Stimulated activated CD8-positive, alpha-beta memory T cell treated with anti-CD3 and anti-CD28 coated beads, Interleukin-4, amount 100 ng/mL, for 1 hour (primary cell): ENCODE measurements at places on chromosomes 2 and 18.

DNA sequence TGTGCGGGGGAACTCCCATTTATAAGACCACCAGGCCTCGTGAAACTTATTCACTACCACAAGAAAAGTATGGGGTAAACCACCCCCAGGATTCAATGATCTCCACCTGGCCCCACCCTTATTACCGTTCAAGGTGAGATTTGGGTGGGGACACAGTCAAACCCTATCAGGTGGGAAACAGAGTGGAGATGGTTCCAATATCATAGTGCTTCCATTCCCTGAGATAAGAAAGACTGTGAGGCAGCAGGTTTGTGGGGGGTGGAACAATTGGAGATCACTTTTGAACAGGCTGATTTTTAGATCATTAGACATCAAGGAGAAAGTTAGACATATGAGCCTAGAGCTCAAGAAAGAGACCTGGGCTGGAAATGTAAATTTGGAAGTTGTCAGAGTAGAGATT, 39.3 kb downstream of the GKN2 start:
- no peak for DNase-seq

GRCh38 chr18:76394780-76395476, 100.1 kb downstream of the ZNF516 start:
- DNase-seq: no peak

- no peak for DNase-seq
Observed at GRCh38 chr2:5668682-5669250, 23.4 kb upstream of the SOX11 start.

GRCh38 chr2:134457353-134457752, 203.5 kb downstream of the MGAT5 start:
- no peak for DNase-seq

DNA sequence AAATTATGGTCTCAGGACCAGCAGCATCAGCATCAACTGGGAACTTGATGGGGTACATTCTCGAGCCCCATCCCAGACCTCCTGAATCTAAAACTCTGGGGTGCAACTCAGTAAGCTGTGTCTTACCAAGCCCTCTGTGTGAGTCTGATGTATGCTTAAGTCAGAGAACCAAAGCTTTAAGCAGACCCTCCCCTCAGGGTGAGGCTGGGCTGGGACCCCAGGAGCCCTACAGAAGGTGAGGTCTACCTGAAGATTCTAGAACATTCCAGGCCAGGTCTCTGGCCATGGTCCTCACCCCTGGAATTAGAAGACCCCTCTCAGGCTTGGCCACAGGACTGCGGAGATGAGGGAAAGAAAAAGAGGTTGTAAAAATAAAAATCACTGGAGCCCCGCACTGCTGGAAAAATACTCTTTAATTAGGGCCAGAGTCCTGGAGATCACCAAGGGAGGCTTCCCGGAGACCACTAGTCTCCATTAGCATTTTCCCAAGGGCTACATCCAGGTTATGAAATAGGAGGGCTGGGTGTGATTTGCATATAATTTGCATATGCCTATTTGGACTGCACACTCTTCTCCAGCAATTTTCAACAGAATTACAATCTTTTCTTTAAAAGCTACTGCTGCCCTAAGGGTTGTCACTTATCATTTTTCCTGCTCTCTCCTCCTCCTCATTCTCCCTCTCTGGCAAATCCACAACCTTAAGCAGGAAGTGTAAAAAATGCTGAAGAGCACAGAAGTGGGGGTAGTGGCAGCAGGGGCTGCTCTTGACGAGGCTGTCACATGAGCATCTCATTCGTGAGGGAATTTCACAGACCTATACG, 100.2 kb downstream of the ZBTB7C start:
- DNase-seq: no peak

- DNase-seq: no peak
Observed at GRCh38 chr2:233802132-233802815, 24.1 kb downstream of the MROH2A start.
